ENCODE measurements at places on chromosomes 3 and 15.

- no peak for DNase-seq
Observed at GRCh38 chr3:52290596-52291507, 3.2 kb downstream of the GLYCTK start.

GRCh38 chr15:57251941-57252340, 124.4 kb upstream of the CGNL1 start:
- DNase-seq = no peak

DNA sequence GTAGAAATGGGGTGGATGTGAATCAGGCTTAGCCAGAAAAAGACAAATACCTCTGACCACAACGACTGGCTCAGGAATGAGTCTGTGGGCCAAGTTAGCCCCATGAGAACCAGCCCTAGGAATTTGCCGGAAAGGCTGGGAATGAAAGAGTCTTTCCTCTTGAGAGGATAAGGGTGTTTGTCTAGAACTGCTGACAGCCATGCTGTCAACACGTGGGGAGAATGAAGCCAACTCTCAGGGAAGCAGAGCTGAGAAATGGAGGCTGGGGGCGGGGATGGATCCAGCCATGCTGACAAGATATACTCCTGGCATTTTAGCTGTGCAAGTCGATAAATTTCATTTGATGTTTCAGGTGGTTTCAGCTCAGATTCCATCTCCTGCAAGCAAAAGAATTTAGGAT, 10.6 kb upstream of the SLC6A1 start:
- no peak for DNase-seq

GRCh38 chr3:34011171-34012101, 213.0 kb downstream of the PDCD6IP start:
- no peak for DNase-seq

GRCh38 chr15:40937762-40938535, 8.8 kb downstream of the DLL4 start:
- no peak for DNase-seq

DNA sequence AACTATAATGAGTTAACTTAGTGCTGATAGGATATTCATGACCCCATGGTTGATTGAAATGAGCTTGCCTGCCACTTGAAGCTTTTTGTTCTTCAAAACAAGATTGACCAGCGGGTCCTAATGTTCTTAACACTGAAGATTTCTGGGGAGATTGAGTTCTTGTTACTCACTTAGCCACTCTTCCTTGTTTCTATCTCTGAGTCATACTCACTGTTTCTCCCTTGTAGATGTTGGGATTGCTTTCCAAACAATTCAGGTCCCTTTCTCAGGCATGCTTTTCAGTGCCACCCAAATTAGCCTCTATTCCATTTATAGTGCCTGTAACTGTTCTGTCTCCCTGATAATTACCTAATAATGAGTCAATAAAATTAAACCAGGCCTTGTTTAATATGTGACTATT, 517.0 kb downstream of the SQOR start:
- no peak for DNase-seq

DNA sequence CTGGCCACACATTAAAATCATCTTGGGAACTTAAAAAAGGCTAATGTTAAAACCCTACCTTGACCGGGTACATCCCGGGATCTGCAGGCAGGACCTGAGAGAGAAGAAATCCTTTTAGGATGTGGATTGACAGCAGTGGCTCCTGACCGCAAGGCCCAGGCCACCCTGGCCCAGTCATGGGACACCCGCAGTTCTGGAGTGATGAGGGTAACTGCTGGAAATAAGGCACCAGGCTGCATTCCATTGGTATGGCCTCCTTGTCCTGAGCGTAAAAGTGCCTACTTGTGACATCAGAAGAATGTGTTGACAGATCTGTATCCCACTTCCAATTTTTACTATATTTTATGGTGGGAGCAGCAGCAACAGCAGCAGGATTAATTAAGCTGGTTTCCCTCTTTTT, 63.4 kb upstream of the GSK3B start:
- no peak for DNase-seq

- DNase-seq = no peak
Observed at GRCh38 chr3:58900386-58900785, 149.4 kb downstream of the CFAP20DC start.

GRCh38 chr15:96146726-96147125, 183.8 kb upstream of the NR2F2 start:
- DNase-seq = no peak

GRCh38 chr3:30567139-30567753, 39.2 kb upstream of the TGFBR2 start:
- DNase-seq = no peak

DNA sequence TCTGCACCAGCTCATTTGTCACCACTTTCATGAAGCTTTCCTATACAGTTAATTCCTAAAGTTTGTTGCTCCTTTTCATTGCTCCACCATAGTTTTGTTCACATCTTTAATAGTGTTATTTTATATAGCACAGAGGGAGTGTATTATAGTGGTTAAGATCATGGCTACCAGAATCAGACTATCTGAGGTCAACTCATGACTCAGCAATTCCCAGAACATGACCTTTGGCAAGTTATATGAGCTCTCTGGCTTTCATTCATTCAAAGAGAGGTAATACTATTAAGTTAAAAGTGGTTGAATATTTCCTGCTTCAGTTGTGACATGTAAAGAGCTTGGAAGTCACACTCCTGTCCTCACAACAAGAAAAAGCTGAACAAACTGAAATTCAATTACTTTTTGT, 1073.5 kb downstream of the NAALADL2 start:
- DNase-seq = no peak

DNA sequence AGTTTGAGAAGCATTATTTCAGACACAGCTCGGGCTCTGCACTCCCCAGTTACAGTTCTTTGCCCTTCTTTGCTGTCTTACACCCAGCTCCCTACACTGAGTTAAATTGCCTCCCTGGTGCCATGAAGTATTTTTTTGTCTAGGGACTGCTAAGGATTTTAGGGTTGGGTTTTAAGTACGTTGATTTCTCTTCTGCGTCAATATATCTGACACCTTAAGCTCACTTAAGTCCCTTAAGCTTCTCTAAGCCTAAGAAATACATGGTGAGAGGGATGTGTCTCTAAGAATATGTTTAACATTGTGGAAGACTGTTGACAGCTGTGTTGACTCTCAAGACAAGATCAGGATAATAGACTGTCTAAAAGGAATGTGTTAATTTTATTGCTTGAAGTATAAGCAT, 400.5 kb downstream of the PTPRG start:
- DNase-seq = no peak
